ENCODE measurements at places on chromosomes 6 and 20.

GRCh38 chr6:105313211-105313610, 89.7 kb downstream of the PREP start:
- peaks cover 2% of the 10 kb centered on the region for H3K4me1 ChIP-seq
- H3K4me3 ChIP-seq = no peak overlapping the region
- peaks cover 16% of the 10 kb centered on the region for H3K36me3 ChIP-seq
- H3K27me3 ChIP-seq = no peaks in the 10 kb centered on the region
- no peak for DNase-seq

DNA sequence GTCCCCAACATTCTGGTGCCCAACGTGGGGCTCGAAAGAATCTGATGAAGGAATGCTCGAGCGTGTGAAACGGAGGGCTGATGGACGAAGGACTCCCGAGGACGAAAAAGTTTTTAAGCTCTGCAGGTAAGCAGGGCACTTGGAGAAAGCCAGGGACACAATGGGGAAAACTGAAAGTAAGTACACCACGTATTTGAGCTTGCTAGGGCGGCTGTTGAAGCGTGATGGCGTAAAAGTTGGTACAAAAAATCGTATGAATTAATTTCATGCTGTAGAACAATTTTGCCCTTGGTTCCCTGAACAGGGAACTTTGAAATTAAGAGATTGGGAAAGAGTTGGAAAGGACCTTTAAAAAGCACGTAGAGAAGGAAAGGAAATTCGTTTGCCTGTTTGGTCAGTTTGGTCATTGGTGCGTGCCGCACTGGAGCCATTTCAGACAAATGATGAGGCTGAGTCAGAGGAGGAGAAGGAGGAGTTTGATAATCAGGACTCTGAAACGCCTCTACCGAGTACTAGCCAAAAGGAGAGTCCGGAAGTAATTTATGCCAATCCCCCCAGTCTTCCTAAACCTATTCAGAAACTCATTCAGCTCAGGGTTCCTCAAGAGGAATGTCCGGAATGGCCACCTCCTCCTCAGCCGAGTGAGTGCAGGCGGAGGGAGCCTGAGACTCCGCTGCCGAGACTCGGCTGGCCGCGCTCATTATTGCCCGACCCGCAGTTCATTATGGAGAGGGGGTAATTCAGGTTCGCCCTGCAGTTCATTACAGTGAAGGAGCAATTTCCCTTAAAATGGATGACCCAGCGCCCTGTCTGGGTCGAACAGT, 59.2 kb upstream of the PRSS16 start:
- peak; percentile 19 for DNase-seq
- H3K36me3 ChIP-seq = no peaks in the 10 kb centered on the region
- no peaks in the 10 kb centered on the region for H3K27me3 ChIP-seq
- H3K4me3 ChIP-seq = peak overlapping the region; percentile 89

DNA sequence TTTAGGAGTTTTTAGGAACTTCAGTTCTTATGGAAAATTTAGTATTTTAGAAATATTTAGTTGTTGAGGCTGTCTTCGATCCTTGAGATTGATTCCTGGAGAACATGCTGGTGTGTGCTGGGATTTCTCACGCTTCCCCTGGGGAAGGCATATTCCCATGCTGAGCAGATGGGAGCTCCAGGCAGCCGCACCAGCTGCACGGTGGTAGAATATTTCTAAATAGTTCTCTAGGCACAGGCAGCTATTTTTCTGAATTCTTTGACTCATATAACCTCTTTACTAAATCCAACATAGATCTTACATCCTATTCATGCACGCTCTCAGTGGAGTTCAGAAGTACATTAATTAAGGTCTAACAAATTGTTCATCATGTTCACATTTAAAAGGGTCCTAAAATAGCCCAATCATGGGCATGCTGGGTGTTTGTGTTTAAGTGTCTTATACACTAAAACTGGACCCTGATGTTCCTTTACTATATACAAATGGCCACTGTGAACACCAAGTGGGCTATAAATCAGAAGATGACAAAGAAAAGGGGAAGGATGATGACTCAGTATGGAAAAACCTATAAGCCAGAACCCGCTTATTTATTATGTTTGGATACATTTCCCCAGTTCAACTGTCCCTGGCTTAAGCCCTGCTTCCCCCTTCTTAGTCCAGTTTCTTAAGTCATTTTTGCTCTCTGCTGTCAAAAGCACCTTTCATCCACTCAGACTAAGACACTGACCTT, 138.5 kb downstream of the UST start:
- no peaks in the 10 kb centered on the region for H3K27me3 ChIP-seq
- DNase-seq = no peak
- H3K4me1 ChIP-seq = peaks cover 10% of the 10 kb centered on the region
- no peak overlapping the region for H3K4me3 ChIP-seq
- H3K27ac ChIP-seq = no peak overlapping the region

DNA sequence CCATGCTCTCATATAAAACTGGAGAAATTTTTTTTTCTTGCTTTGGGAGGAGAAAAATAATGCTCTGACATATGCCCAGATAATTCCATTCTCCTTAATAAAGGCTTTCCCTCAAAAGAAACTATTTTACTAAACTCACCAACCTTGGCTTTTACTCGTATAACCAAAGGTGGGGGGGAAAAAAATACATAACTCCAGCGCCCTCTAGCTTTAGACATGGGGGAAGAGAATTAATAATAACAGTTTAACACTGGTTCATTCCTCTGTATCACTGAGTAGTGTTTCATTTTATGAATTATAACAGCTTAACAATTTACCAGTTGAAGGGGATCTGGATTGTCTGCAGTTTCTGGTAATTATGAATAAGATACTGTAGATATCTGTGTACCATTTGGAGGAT, 1226.1 kb downstream of the GRIK2 start:
- H3K36me3 ChIP-seq = no peaks in the 10 kb centered on the region
- no peak overlapping the region for H3K4me3 ChIP-seq
- H3K27me3 ChIP-seq = no peaks in the 10 kb centered on the region

DNA sequence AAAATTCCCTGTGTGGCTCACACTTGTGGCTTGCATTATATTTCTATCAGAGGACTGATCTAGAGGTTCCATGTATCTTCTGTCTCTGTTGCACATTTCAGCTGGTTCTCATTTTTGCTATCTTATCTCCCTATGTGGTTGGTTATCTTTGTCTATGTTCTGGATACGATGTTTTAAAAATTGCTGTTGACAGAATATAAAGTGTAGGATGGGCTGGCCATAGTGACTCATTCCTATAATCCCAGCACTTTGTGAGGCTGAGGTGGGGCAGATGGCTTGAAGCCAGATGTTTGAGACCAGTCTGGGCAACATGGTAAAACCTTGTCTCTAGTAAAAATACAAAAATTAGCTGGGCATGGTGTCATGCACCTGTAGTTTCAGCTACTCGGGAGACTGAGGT, 9.9 kb upstream of the ULBP3 start:
- no peak for DNase-seq
- peaks cover 7% of the 10 kb centered on the region for H3K4me1 ChIP-seq
- peaks cover 23% of the 10 kb centered on the region for H3K27me3 ChIP-seq
- H3K27ac ChIP-seq = no peak overlapping the region
- H3K4me3 ChIP-seq = no peak overlapping the region
- H3K36me3 ChIP-seq = no peaks in the 10 kb centered on the region

DNA sequence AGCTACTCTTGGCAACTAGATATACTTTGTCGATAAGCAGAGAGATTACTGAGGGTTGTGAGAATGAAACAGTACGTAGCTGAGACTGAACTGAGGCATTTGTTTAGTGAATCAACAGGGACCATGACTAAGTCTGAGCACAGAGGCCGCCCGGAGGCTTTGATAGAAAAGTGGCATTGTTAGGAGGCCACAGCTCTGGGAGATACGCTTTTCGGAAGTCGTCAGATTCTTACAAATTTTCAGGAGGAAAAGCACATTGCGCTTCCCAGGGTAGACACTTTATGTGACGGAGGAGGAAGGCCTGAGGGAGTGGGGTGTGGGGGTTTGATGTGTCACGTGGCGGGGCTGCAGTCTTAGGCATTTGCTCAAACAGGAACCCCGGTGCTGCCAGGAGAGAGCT, 69.4 kb downstream of the PSMG4 start:
- no peaks in the 10 kb centered on the region for H3K27me3 ChIP-seq
- H3K27ac ChIP-seq = no peak overlapping the region
- no peak overlapping the region for H3K4me3 ChIP-seq
- DNase-seq = no peak

GRCh38 chr20:48166082-48166835, 381.0 kb upstream of the SULF2 start:
- H3K27me3 ChIP-seq = peaks cover 10% of the 10 kb centered on the region
- no peak for DNase-seq
- no peaks in the 10 kb centered on the region for H3K4me1 ChIP-seq
- no peaks in the 10 kb centered on the region for H3K36me3 ChIP-seq

DNA sequence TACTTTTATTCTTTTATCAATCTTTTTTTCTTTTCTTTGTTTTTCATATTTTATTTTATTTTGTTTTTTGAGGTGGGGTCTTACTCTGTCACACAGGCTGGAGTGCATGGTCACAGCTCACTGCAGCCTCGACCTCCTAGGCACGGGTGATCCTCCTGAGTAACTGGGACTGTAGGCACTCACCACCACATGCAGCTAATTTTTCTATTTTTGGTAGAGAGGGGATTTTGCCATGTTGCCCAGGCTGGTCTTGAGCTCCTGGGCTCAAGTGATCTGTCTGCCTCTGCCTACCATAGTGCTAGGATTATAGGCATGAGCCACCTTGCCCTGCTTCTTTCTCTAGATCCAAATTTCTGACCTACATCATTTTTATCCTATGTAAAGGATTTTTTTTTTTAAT, 153.2 kb downstream of the CDKAL1 start:
- H3K27me3 ChIP-seq = no peaks in the 10 kb centered on the region
- no peak overlapping the region for H3K4me3 ChIP-seq
- peaks cover 3% of the 10 kb centered on the region for H3K36me3 ChIP-seq
- H3K27ac ChIP-seq = no peak overlapping the region
- peaks cover 36% of the 10 kb centered on the region for H3K4me1 ChIP-seq

- no peaks in the 10 kb centered on the region for H3K27me3 ChIP-seq
- H3K36me3 ChIP-seq = peaks cover 56% of the 10 kb centered on the region
- H3K27ac ChIP-seq = no peak overlapping the region
- H3K4me1 ChIP-seq = no peaks in the 10 kb centered on the region
Observed at GRCh38 chr6:83119742-83120300, 52.4 kb downstream of the DOP1A start.

- H3K4me1 ChIP-seq = no peaks in the 10 kb centered on the region
- no peaks in the 10 kb centered on the region for H3K36me3 ChIP-seq
- H3K27ac ChIP-seq = no peak overlapping the region
Observed at GRCh38 chr20:39835130-39835842, 853.8 kb downstream of the MAFB start.

- H3K27ac ChIP-seq = no peak overlapping the region
- DNase-seq = no peak
- H3K4me3 ChIP-seq = peak overlapping the region; percentile 11
- no peaks in the 10 kb centered on the region for H3K4me1 ChIP-seq
- H3K27me3 ChIP-seq = no peaks in the 10 kb centered on the region
Observed at GRCh38 chr20:19867940-19868371, 109.9 kb downstream of the RIN2 start.

DNA sequence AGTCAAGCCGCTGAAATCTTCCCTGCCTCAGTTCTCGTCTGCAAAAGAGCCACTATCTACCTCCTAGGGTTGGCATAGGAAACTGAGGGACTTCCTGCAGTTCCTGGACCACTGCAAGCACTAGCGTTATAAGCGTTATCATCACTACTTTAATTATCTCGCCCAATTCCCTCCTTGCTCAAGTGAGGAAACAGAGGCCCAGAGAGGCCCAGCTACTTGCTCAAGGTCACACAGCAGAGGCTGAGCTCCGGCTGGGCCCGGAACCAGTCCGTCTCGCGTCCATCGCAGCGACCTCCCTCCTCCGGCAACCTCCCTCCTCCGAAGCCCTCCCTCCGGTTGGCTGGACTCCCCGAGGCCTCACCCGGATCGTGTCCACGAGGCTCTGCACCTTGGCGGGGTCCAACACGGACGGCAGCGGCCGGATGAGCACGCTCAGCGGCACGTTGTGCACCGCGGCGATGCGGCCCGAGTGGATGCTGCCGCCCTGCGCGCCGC, 338 bp downstream of the SRXN1 start:
- H3K27me3 ChIP-seq = peaks cover 78% of the 10 kb centered on the region
- H3K4me1 ChIP-seq = peaks cover 17% of the 10 kb centered on the region
- no peak for DNase-seq
- no peaks in the 10 kb centered on the region for H3K36me3 ChIP-seq

- H3K36me3 ChIP-seq = peaks cover 25% of the 10 kb centered on the region
- peaks cover 8% of the 10 kb centered on the region for H3K4me1 ChIP-seq
- DNase-seq = no peak
- H3K4me3 ChIP-seq = no peak overlapping the region
- H3K27me3 ChIP-seq = no peaks in the 10 kb centered on the region
Observed at GRCh38 chr6:105274678-105275077, 94.9 kb upstream of the POPDC3 start.

- H3K4me3 ChIP-seq = no peak overlapping the region
- no peaks in the 10 kb centered on the region for H3K36me3 ChIP-seq
- DNase-seq = no peak
Observed at GRCh38 chr6:15484821-15485220, 178.0 kb downstream of the DTNBP1 start.

- DNase-seq = no peak
- H3K27me3 ChIP-seq = peaks cover 10% of the 10 kb centered on the region
- no peak overlapping the region for H3K4me3 ChIP-seq
- no peak overlapping the region for H3K27ac ChIP-seq
- no peaks in the 10 kb centered on the region for H3K36me3 ChIP-seq
Observed at GRCh38 chr6:43865932-43866645, 96.1 kb downstream of the VEGFA start.

DNA sequence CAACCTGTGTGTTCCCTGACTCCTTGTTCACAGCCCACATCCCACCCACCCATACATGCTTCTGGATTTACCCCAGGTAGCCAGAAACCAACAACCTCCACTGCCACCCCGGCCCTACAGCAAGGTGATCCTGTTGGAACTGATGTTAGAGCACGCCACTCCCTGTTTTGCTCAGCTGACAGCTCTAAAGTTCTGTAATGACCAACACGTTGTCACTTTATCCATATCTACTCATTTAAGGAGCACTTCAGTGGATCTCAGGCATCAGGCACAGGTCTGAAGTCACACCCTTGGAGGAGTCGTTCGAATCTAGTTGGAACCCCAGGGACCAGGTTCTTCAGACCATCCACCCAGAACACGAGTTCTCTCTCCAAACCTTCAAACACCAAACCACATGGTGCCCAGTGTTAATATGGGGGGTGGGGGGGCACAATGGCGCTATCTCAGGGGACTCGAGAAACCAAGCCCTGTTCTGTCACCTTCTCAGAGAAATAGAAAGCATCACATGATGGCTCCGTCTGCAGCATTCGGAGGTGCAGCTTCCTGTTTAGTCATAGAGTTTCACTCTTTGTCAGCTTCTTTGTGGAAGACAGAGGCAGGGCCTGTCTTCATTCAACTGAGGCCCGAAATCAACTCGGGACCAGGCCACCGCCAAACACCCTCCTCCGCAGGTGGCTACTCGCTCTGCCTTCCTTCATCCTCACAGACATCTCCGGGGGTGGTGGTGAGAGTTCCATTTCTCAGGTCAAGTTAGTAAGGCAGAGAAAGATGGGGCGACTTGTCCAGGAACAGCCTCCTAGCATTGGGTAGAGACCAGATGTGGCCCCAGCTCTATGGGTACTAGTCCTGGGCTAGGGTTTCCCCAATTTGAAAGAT, 142.2 kb downstream of the NFATC2 start:
- peak; percentile 68 for DNase-seq
- H3K4me3 ChIP-seq = peak overlapping the region; percentile 80
- H3K36me3 ChIP-seq = peaks cover 4% of the 10 kb centered on the region
- peak overlapping the region; percentile 97 for H3K27ac ChIP-seq
- H3K27me3 ChIP-seq = no peaks in the 10 kb centered on the region

Data from naive thymus-derived CD8-positive, alpha-beta T cell (primary cell).